ENCODE measurements at places on chromosomes 1 and 21.

- DNase-seq: no peak
These were observed 21.9 kb downstream of the NIBAN1 start for GRCh38 chr1:184952428-184952827.

DNA sequence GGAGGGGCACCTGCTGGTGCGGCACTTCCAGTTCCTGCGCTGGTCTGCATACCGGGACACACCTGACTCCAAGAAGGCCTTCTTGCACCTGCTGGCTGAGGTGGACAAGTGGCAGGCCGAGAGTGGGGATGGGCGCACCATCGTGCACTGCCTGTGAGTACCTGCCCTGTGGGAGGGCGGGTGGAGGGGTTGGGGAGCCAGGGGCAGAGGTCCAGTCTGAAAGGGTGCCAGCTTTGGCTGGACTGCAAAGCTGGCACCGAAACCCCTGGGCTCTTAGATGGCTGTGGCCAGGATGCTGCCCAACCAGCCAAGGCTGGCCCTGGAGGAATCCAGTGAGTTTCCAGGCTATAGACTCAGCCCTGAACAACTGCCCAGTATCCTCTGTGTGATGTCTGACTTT, 87.3 kb downstream of the PTPRU start:
- DNase-seq: no peak

- DNase-seq: peak; percentile 64
These were observed 144.6 kb upstream of the TNR start for GRCh38 chr1:175887981-175888428.

DNA sequence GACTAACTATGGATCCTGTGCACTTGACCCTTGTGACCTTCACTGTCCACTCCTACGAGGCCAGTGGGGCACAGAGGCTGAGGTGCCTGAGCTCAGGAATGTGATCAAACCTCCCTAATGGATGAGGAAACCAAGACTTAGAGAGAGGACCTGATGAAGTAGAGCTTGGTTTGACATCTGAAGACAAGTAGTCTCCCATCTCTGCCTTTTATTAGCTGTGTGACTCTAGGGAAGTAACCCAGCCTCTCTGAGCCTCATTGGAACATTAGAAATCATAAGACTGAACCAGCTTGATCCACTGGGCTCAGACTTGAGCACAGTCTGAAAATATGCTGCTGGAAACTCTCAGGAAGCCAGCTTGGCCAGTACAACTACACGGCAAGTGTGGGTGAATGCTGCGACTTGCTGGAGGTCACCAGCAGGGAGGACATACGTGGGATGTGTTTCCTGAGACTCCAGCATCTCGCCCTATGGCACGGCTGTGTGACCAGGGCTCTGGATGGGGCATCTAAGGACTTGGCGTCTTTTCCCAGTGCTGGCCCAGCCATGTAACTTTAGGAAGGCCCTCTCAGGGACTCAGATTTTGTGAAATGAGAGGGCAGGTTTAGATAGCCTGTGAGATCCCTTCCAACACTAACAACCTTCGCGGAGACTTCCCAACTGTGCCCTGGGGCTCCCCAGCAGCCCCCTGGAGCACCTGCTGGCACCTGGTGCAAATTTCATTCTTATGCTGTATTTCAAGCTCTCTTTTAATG, 10.5 kb downstream of the CDCP2 start:
- no peak for DNase-seq

GRCh38 chr1:42974767-42975437, 16.2 kb upstream of the SLC2A1 start:
- no peak for DNase-seq

DNA sequence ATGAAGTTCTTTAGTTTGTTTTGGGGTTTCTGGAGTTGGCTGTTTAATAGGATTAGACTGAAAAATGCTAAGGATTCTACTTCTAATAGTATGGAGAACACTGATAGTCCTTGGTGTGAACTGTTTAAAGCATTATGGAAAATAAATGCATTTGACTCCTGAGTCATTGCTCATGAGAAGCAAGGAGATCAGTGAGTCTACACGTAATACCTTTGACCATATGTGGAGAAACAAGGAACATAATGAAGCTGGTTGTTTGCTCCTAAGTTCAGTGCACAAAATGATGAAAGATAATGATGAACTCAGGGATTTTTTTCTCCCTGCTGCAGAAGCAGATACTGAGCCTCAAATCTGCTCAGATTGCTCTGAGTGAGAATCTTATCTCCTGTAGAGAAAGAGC, 158.9 kb upstream of the COL11A1 start:
- no peak for DNase-seq

All from right kidney (tissue), 9 donors.